Cardiac muscle cell (in vitro differentiated cells and primary cell): ENCODE measurements at places on chromosomes 2 and 18. TPM values are rescaled to one million over a fixed set of nuclear protein-coding genes. Genes with fewer than 3 reads are reported as not detected.
A peak's percentile ranks its signal among the peaks of the same experiment; 100 is the strongest.

DNA sequence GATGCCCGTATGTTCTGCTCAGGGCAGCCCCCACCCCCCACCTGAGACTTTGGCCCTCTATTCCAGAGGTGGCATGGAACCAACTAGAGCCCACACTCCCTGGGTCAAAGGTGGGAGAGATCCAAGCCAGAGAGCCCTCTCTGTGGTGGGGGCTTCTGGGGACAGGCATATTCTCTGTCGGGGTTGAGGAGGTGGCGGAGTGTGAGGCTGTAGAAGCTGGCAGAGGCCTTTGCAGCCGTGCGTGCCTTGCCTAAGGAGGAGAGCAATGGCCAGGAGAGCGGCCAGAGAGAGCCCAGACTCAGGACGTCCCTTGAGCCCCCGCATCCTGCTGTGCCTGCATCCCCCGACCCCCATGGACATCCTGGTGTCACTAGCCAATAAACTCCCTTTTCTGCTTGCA is 79.2 kb upstream of the HPCAL1 start:
- no peaks in the 10 kb centered on the region for H3K36me3 ChIP-seq
- no peaks in the 10 kb centered on the region for H3K4me1 ChIP-seq
- H3K27ac ChIP-seq = no peak overlapping the region
- DNase-seq = no peak

GRCh38 chr2:9735335-9735734 is 104.5 kb upstream of the YWHAQ start:
- no peaks in the 10 kb centered on the region for H3K27me3 ChIP-seq
- DNase-seq = no peak
- no peaks in the 10 kb centered on the region for H3K36me3 ChIP-seq

DNA sequence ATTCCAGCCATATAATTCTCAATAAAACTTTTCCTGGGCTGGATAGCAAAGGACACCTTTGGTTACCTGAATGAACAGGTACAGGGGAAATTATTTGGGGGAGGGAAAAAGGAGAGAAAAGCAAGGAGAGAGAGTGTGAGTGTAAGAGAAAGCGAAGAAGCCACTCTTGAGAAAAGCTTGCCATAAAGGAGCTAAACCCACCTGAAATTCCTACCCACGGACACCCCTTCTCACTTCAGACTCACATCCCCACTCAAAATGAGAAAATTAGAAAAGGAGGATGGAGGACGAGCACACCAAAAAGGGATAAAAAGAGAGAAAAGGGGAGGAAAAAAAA is 354 bp downstream of the ZEB2 start:
- H3K36me3 ChIP-seq = no peaks in the 10 kb centered on the region
- peak overlapping the region; percentile 99 for H3K4me3 ChIP-seq
- H3K4me1 ChIP-seq = peaks cover 13% of the 10 kb centered on the region

Gene NEUROD1
- not detected in 2 replicates for total RNA-seq

- H3K4me1 ChIP-seq = peaks cover 20% of the 10 kb centered on the region
- no peak overlapping the region for H3K4me3 ChIP-seq
- H3K27ac ChIP-seq = peak overlapping the region; percentile 94
These were observed 200.0 kb downstream of the ZNF407 start for GRCh38 chr18:74797577-74798151.

DNA sequence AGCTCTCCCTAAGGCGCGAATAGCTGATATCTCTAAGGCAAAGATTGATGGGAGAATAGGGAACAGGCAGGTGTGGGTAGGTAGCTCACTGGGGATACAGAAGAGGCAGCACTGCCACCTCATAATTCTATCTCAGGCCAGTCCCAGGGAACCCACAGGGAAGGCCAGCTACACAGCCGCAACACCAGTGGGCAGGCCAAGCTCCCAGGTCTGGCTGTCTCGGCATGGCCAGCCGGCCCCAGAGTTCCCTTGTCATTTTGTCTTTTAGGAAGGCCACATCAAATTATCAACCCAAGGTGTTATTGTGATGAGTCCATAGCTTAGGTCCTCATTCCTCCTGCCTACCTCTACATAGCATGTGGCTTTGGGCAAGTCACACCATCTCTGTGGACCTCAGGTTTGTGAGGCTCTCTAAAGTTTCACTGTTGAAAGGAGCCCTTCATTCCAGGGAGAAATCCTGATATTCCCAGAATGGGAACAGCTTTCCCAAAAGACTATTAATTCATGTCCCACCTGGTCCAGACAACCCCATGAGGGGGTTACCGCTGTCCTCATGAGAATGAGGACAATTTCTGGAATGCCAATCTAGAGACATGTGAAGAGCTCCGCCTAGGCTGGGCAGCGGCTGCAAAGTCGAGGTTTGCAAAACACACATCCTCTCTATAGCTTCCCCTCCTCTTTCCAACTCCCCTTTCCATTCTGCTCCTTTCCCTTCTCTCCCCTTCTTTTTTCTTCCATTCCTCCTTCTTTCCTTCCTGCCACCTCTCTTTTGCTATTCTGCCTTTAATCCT is 287.1 kb upstream of the ID2 start:
- H3K36me3 ChIP-seq = no peaks in the 10 kb centered on the region
- H3K4me3 ChIP-seq = no peak overlapping the region
- no peak for DNase-seq

- no peak overlapping the region for H3K27ac ChIP-seq
- H3K4me1 ChIP-seq = no peaks in the 10 kb centered on the region
- no peak overlapping the region for H3K4me3 ChIP-seq
These were observed 2.8 kb downstream of the SPR start for GRCh38 chr2:72889991-72890390.

DNA sequence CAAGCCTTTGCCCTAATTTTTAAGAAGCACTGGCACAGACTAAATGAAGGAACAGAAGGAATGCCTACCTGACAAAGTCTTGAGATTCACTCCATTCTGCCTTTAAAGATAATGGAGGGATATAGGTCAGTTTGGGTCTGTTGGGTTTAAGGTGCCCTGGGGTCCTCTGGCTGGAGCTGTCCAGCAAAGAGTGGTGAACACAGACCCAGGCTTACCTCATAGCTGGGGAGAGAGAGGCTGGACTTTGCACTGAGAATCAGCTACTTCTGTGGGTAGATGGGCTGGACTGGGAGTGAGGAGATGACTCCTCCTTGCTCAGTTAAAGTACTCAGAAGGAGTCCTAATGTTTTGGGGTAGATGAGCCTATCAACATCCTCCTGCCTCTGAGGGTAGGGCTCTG is 64.4 kb upstream of the CXCR4 start:
- DNase-seq = peak; percentile 17
- no peaks in the 10 kb centered on the region for H3K4me1 ChIP-seq
- no peaks in the 10 kb centered on the region for H3K27me3 ChIP-seq
- H3K4me3 ChIP-seq = no peak overlapping the region
- H3K27ac ChIP-seq = no peak overlapping the region

- H3K27me3 ChIP-seq = no peaks in the 10 kb centered on the region
- H3K4me1 ChIP-seq = peaks cover 7% of the 10 kb centered on the region
- H3K27ac ChIP-seq = no peak overlapping the region
- H3K4me3 ChIP-seq = no peak overlapping the region
These were observed 19.2 kb downstream of the DTNA start for GRCh38 chr18:34729264-34729663.

Gene CNGA3
- total RNA-seq = 0.04 TPM in 1 of 2 replicates, not detected in the other

- H3K27ac ChIP-seq = no peak overlapping the region
- no peak overlapping the region for H3K4me3 ChIP-seq
- H3K36me3 ChIP-seq = no peaks in the 10 kb centered on the region
These were observed 185.8 kb upstream of the ARL4C start for GRCh38 chr2:234682492-234683228.

- DNase-seq = no peak
- no peak overlapping the region for H3K4me3 ChIP-seq
- no peaks in the 10 kb centered on the region for H3K36me3 ChIP-seq
- peaks cover 2% of the 10 kb centered on the region for H3K4me1 ChIP-seq
- H3K27ac ChIP-seq = no peak overlapping the region
These were observed 91.8 kb downstream of the METTL8 start for GRCh38 chr2:171342067-171342413.

DNA sequence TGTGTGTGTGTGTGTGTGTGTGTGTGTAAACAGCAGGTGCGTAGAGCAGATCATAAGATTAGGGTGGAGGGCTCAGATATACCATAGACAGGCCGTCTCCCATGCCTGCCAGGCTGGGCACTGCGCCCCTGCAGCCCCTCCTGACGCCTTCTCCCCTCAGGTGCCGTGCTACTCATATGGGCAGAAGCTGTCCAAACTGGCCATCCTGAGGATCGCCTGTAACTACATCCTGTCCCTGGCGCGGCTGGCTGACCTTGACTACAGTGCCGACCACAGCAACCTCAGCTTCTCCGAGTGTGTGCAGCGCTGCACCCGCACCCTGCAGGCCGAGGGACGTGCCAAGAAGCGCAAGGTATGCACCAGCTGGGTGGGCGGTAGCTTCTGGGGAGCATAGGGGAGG is 10.0 kb downstream of the ATOH8 start:
- H3K4me1 ChIP-seq = peaks cover 36% of the 10 kb centered on the region
- H3K36me3 ChIP-seq = no peaks in the 10 kb centered on the region
- H3K4me3 ChIP-seq = no peak overlapping the region

Gene NT5DC4
- total RNA-seq = not detected in 2 replicates

GRCh38 chr2:15548974-15549373 is 12.2 kb downstream of the NBAS start:
- peaks cover 22% of the 10 kb centered on the region for H3K36me3 ChIP-seq
- H3K4me1 ChIP-seq = no peaks in the 10 kb centered on the region
- H3K4me3 ChIP-seq = no peak overlapping the region
- no peaks in the 10 kb centered on the region for H3K27me3 ChIP-seq

Gene TYMS
- total RNA-seq = 55.5 and 86.5 TPM in 2 replicates

Gene NEB
- 1.2 and 2.4 TPM in 2 replicates for total RNA-seq

DNA sequence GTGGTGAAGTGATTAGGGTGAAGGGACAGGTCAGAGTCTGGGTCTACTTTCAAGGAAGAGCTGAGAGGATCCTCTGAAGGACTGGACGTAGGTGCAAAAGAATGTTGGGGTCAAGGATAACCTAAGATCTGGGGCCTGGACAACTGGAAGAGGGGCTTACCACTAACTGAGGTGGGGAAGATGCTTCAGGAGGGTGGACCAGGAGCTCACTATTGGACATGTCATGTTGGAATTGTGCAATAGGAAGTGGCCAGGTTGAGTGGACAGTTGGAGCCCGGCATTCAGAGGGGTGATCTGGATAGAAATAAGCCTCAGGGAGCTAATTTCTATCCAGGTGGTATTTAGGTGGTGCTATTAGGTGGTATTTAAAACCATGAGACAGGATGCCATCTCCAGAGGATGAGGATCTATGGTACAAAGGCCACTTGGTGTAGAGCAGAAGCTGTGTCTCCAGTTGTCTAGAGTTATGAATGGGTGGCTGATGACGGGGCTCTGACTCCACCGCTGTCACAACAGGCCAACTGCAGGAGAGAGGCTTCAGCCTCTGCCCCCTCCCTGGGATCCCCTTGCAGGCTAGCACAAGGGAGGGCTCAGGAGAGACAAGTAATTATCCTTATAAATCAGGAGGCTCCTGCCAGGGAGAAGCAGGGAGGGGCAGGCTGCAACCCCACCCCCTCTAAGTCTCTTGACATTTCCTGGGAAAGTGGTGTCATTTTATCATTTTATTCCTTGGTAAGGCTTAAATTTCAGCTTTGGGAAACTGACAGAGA is 158.0 kb downstream of the SMAD7 start:
- H3K4me1 ChIP-seq = peaks cover 17% of the 10 kb centered on the region
- H3K4me3 ChIP-seq = no peak overlapping the region
- no peaks in the 10 kb centered on the region for H3K36me3 ChIP-seq
- no peak for DNase-seq
- no peaks in the 10 kb centered on the region for H3K27me3 ChIP-seq
- H3K27ac ChIP-seq = no peak overlapping the region

- no peaks in the 10 kb centered on the region for H3K36me3 ChIP-seq
- peaks cover 15% of the 10 kb centered on the region for H3K27me3 ChIP-seq
These were observed 3.5 kb downstream of the ATP6V1B1 start for GRCh38 chr2:70939001-70939838.

DNA sequence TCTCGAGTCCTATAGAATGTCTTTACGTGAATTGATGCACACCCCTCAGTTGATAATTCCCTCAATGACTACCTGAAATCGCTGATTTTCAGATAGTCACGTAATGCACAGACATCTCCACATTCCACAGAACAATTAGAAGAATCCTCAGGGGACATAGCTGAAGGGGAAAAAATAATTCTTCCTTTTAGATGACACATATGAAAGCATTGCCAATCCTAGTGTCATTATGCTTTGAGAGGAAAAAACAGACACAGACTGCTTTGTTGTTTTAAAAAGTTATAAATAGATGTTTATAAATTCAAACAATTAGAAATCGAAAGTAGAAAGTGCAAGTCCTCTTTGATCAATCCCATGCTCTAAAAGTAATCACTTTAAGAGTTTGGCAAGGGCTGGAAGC is 100.6 kb upstream of the FN1 start:
- H3K27me3 ChIP-seq = no peaks in the 10 kb centered on the region
- H3K4me3 ChIP-seq = no peak overlapping the region
- no peak for DNase-seq
- peaks cover 1% of the 10 kb centered on the region for H3K4me1 ChIP-seq

Gene LYPD6B
- total RNA-seq = 1.6 and 3.9 TPM in 2 replicates

GRCh38 chr2:10119601-10120157 is 2.9 kb upstream of the RRM2 start:
- H3K36me3 ChIP-seq = no peaks in the 10 kb centered on the region
- no peaks in the 10 kb centered on the region for H3K4me1 ChIP-seq
- peaks cover 5% of the 10 kb centered on the region for H3K27me3 ChIP-seq
- no peak overlapping the region for H3K4me3 ChIP-seq
- peak overlapping the region; percentile 45 for H3K27ac ChIP-seq

GRCh38 chr2:182717416-182717815 is 1.4 kb downstream of the DNAJC10 start:
- H3K4me3 ChIP-seq = peak overlapping the region; percentile 6
- H3K27ac ChIP-seq = no peak overlapping the region
- peaks cover 6% of the 10 kb centered on the region for H3K4me1 ChIP-seq
- no peaks in the 10 kb centered on the region for H3K27me3 ChIP-seq

Gene GALNT5
- total RNA-seq = 2.0 and 2.4 TPM in 2 replicates

GRCh38 chr2:151306621-151307020 is 17.2 kb upstream of the NMI start:
- H3K4me3 ChIP-seq = no peak overlapping the region
- H3K27ac ChIP-seq = no peak overlapping the region
- H3K36me3 ChIP-seq = no peaks in the 10 kb centered on the region
- no peaks in the 10 kb centered on the region for H3K4me1 ChIP-seq

- H3K36me3 ChIP-seq = no peaks in the 10 kb centered on the region
- DNase-seq = no peak
- H3K27ac ChIP-seq = no peak overlapping the region
- no peaks in the 10 kb centered on the region for H3K27me3 ChIP-seq
These were observed 59.3 kb downstream of the ETAA1 start for GRCh38 chr2:67456428-67456827.

DNA sequence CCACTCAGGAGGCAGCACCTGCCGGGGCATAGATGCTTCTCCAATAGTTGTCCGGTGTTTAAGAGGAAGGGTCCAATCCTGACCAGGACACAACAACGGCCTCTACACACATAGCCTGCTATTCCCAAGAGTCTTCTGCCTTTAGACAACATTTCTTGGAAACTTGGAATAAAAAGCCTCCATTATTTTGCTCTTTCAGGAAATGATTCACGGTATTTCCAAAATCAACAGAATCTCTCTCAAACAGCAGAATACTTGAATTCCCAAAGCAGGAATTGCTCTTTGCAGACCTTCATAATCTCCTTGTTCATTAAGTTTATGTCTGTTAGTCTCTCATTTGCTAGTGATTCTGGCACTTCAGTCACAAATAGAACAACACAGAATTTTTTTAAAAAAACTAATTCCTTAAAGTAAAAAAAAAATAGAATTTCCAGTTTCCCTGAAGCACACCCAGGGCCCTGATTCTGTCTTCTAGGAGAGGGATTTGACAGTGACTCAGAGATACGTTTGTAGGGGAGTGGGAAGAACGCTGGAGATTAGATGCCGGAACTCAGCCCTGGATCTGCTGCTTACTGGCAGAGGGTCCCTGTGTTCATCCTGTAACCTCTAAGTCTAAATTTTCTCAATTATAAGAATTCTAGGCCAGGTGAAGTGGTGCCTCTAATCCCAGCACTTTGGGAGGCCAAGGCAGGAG is 74.7 kb downstream of the NAB1 start:
- H3K27me3 ChIP-seq = no peaks in the 10 kb centered on the region
- H3K4me3 ChIP-seq = no peak overlapping the region
- no peak for DNase-seq
- H3K4me1 ChIP-seq = peaks cover 32% of the 10 kb centered on the region
- H3K27ac ChIP-seq = no peak overlapping the region
- H3K36me3 ChIP-seq = no peaks in the 10 kb centered on the region
